Activated T-helper 2 cell treated with anti-CD3 and anti-CD28 coated beads, Interferon-gamma antibody, Interleukin-2, Interleukin-4, amounts not matched to agents 10 μg/mL and 5 μg/mL and 100 μg/mL, durations not matched to agents 14 hours and 24 hours and 36 hours (primary cell): ENCODE measurements at places on chromosomes 13 and 19.

- DNase-seq, result no peak
These were observed 49.8 kb downstream of the BICRA start for GRCh38 chr19:47658431-47659348.

DNA sequence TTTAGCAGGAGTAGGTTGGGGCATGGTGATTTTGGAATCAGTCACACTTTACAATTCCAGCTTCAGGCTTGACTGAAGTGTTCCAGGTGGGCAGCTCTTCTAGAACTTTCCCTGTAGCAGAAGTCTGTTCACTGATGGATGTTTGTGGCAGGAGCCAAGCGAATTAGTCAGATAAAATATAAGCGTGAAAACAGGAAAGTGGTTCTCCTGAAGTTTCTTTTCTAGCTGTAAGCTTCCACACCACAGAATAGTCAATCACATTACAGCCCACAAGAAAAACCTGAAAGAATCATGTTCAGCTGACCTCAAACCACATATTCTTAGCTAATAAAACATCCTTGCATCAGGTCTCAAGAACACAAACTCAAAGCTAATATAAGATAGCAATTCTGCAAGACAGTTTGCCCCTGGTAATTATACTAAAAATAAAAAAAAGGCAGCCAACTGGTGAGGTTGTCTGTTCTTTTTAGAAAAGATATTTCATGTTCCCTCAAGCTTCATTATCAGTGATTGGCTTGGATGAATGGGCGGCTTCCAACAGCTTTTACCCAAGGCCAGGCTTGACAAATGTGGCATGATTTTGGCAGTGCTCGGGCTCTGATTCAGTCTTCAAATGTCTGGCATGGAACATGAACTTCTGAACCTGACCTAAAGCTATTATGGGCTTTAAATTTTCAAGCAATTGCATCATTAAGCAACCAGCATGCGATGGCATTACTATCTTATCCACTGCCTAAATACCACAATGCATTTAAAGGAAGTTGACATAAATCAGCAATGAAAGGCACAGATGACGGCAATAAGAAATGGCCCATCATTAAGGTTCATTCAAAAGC is 136.8 kb downstream of the DCLK1 start:
- DNase-seq, result no peak

- DNase-seq, result no peak
These were observed 31.4 kb downstream of the DNAJC3 start for GRCh38 chr13:95708391-95708774.

- DNase-seq, result no peak
These were observed 2215.4 kb upstream of the PCDH20 start for GRCh38 chr13:63631006-63631405.

- peak; percentile 36 for DNase-seq
These were observed 9.2 kb upstream of the FBN3 start for GRCh38 chr19:8158411-8159074.

- no peak for DNase-seq
These were observed 150.2 kb downstream of the NDFIP2 start for GRCh38 chr13:79631051-79631659.

- DNase-seq, result no peak
These were observed 6.5 kb downstream of the MEIOSIN start for GRCh38 chr19:45739498-45740439.

GRCh38 chr13:40002016-40002415 is 346.6 kb downstream of the COG6 start:
- DNase-seq, result no peak

- no peak for DNase-seq
These were observed 519 bp downstream of the PTPRS start for GRCh38 chr19:5339950-5340636.

GRCh38 chr13:92717857-92718256 is 508.8 kb upstream of the GPC6 start:
- DNase-seq, result no peak

GRCh38 chr19:507286-508203 is at the start of gene TPGS1:
TSS of gene TPGS1 (plus strand) at chr19:507497. CDS start at chr19:507507, 10 bp downstream.
- DNase-seq, result peak; percentile 73
